ENCODE measurements at places on chromosomes 6 and 20.

- no peak overlapping the region for H3K27ac ChIP-seq
- no peaks in the 10 kb centered on the region for H3K27me3 ChIP-seq
- DNase-seq, result no peak
- H3K4me1 ChIP-seq, result peaks cover 4% of the 10 kb centered on the region
- H3K36me3 ChIP-seq, result no peaks in the 10 kb centered on the region
These were observed 107.1 kb downstream of the CDYL start for GRCh38 chr6:4883298-4883697.

DNA sequence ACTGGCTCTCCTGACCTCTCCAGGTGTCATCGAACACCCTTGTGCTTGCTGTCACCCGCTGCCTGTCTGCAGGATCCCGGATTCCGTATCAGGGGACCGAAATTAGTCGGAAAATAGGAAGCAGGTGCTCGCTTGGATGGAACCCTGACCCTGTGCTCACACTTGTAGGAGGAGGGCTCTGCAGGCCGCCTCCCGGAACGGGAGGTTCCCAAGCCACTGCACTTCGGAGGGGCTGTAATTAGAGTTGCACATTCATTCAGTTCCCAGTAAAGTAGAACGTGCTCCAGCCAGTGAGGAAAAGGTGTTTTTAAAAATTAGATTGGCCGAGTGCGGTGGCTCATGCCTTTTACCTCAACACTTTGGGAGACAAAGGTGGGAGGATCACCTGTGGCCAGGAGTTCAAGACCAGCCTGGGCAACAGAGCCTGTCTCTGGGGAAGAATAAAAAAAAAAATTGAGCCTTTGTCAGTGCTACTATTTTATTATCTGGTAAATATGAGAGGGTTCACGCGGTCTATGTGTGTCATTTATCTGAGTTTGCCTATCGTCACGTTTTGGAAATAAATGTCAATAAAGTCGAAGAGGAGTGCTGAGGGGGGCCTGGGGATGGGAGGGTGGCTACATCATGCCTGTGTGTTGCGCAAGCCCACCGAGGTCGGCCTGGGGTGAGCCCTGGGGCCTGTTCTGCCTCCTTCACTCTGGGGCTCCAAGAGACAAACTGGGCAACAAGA, 1.5 kb upstream of the GMEB2 start:
- peak overlapping the region; percentile 80 for H3K27ac ChIP-seq
- peak overlapping the region; percentile 99 for H3K4me3 ChIP-seq
- peak; percentile 44 for DNase-seq
- H3K36me3 ChIP-seq, result peaks cover 5% of the 10 kb centered on the region

GRCh38 chr20:10812759-10813327, 139.0 kb upstream of the JAG1 start:
- no peak for DNase-seq
- H3K4me1 ChIP-seq, result no peaks in the 10 kb centered on the region
- H3K27me3 ChIP-seq, result no peaks in the 10 kb centered on the region
- no peaks in the 10 kb centered on the region for H3K36me3 ChIP-seq

GRCh38 chr6:47103931-47104330, 61.8 kb upstream of the ADGRF1 start:
- H3K4me3 ChIP-seq, result no peak overlapping the region
- H3K27me3 ChIP-seq, result peaks cover 7% of the 10 kb centered on the region
- H3K27ac ChIP-seq, result no peak overlapping the region
- DNase-seq, result no peak

- no peaks in the 10 kb centered on the region for H3K27me3 ChIP-seq
- no peaks in the 10 kb centered on the region for H3K36me3 ChIP-seq
These were observed 4.8 kb upstream of the NHSL1 start for GRCh38 chr6:138503881-138504680.

DNA sequence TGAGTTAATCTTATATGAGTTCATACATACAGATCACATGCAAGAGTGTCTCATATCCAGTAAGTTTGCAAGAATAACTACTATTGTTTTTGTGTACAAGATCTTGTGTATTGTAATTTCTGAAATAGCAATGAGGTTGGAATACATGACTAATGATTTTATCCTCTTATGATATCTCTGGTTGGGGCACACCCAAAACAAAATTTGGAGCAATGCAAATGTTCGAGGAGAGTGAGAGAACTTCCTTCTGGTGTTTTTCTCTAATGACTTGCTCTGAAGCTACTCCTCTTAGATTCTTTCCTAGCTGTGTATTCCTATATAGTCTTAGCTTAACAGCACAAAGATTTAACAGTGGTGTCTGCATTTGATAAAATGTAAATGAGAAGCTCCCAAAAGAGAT, 252.5 kb downstream of the LAMA2 start:
- no peak for DNase-seq
- H3K27me3 ChIP-seq, result no peaks in the 10 kb centered on the region
- no peaks in the 10 kb centered on the region for H3K4me1 ChIP-seq
- H3K36me3 ChIP-seq, result no peaks in the 10 kb centered on the region

- no peak overlapping the region for H3K27ac ChIP-seq
- H3K36me3 ChIP-seq, result no peaks in the 10 kb centered on the region
- H3K4me3 ChIP-seq, result no peak overlapping the region
- no peaks in the 10 kb centered on the region for H3K27me3 ChIP-seq
These were observed 36.8 kb downstream of the PLN start for GRCh38 chr6:118584911-118585310.

- no peak for DNase-seq
- H3K36me3 ChIP-seq, result no peaks in the 10 kb centered on the region
These were observed 2.2 kb downstream of the INSM1 start for GRCh38 chr20:20370094-20370575.

DNA sequence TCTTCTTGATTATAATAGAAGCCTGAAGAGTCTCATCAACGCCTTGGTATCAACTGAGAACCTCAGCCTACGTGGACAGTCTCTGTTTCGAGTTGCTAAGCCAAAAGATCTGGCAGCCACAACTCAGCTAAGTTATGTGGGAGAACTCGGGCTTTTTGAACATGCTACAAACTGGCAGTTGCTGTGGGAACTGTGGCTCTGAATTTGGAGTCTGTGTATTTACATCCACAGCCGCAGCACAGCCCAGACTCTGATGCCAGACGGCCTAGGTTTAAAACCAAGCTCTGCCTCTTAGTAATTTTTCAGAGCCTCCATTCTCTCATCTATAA, 35.8 kb downstream of the RIPOR2 start:
- peaks cover 25% of the 10 kb centered on the region for H3K27me3 ChIP-seq
- no peak for DNase-seq
- no peak overlapping the region for H3K27ac ChIP-seq
- no peak overlapping the region for H3K4me3 ChIP-seq

DNA sequence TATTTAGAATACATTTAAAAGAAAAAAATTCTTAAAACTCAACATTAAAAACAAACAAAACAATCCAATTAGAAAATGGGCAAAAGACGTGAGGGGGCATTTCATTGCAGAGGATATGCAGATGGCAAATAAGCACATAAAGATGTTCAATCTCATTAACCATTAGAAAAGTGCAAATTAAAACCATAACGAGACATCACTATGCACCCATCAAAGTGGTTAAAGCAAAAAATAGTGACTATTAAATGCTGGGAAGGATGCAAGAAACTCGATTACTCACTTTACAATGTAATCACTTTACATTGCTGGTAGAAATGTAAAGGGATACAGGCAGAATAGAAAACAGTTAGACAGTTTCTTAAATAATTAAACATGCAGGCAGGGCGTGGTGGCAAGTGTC, 59.0 kb downstream of the BCAS1 start:
- H3K4me1 ChIP-seq, result no peaks in the 10 kb centered on the region
- H3K27ac ChIP-seq, result no peak overlapping the region

GRCh38 chr20:45758096-45758495, 33.6 kb downstream of the WFDC3 start:
- no peak overlapping the region for H3K4me3 ChIP-seq
- peaks cover 9% of the 10 kb centered on the region for H3K27me3 ChIP-seq

DNA sequence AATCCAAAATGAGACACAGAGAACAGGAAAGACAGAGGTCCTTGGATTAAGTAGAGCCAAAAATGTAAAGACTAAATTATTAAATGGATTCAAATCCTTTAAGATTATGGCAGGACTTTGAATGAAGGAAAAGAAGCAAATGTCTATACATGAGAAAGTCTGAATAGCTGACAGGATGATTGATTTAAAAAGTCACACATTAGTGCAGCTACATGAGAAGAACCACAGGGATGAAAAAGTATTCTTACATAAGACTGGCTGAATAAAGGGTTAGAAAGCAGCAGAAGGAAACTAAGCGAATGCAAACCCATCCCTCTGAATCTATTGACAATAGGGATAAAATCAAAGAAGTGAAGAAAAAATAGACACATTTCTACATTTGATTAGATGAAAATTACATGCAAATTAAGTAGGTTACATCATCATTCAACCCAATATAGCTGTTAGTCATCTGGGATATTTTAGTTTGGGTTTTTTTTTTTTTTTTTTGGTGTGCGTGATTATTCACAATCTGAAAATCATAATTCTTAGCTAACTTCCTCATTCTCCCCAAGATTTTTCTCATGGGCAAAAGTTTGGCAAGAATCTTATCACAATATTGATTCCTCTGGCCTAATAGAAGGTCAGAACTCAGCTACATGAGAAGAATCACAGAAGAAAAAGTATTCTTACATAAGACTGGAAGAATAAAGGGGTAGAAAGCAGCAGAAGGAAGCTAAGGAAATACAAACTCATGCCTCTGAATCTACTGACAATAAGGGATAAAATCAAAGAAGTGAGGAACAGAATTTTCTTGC, 845.4 kb downstream of the HACE1 start:
- H3K27me3 ChIP-seq, result no peaks in the 10 kb centered on the region
- DNase-seq, result no peak
- H3K27ac ChIP-seq, result no peak overlapping the region
- H3K36me3 ChIP-seq, result no peaks in the 10 kb centered on the region

DNA sequence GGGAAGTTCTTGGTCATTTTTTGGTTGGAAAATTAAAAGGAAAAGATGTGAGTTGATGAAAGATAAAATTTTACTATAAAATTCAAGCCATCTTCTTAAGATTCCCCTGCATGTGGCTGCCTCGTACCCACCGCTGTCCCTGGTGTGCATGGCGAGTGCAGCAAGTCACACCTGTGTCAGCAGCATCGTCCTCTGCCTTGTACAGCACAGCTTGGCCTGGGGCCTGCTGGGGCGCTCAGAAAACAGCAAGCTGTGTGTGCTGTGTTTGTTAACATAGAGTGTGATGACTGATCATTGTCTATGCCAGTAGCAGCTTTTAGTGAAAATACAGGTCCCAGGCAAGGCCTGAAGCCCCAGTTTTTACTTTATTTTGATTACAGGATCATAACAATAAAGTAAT, 56.7 kb downstream of the FAM120B start:
- no peaks in the 10 kb centered on the region for H3K4me1 ChIP-seq
- no peak overlapping the region for H3K27ac ChIP-seq
- DNase-seq, result no peak
- no peak overlapping the region for H3K4me3 ChIP-seq
- H3K36me3 ChIP-seq, result peaks cover 32% of the 10 kb centered on the region

- H3K4me1 ChIP-seq, result no peaks in the 10 kb centered on the region
- H3K4me3 ChIP-seq, result no peak overlapping the region
- no peak for DNase-seq
- H3K27ac ChIP-seq, result no peak overlapping the region
These were observed 205.3 kb downstream of the PRL start for GRCh38 chr6:22091424-22091948.

DNA sequence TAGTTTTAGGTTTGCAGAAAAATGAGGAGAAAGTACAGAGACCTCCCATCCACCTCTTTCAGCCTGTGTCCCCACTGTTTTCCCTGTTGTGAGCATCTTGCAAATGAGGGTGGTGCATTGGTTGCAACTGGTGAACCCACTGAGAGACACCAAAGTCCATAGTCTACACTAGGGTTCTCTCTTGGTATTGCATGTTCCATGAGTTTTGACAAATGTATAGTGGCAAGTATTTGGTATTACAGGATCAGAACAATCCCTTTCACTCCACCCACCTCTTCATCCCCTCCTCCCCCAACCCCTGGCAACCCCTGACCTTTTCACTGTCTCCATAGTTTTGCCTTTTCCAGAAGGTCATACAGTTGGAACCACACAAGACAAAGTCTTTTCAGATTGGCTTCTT, 20.1 kb downstream of the ZNF831 start:
- no peaks in the 10 kb centered on the region for H3K36me3 ChIP-seq
- no peak overlapping the region for H3K27ac ChIP-seq
- no peaks in the 10 kb centered on the region for H3K4me1 ChIP-seq
- DNase-seq, result no peak
- H3K27me3 ChIP-seq, result no peaks in the 10 kb centered on the region
- no peak overlapping the region for H3K4me3 ChIP-seq

GRCh38 chr6:24961852-24962251, 26.1 kb upstream of the RIPOR2 start:
- no peaks in the 10 kb centered on the region for H3K36me3 ChIP-seq
- H3K4me1 ChIP-seq, result no peaks in the 10 kb centered on the region
- no peak for DNase-seq
- no peak overlapping the region for H3K27ac ChIP-seq
- no peak overlapping the region for H3K4me3 ChIP-seq

DNA sequence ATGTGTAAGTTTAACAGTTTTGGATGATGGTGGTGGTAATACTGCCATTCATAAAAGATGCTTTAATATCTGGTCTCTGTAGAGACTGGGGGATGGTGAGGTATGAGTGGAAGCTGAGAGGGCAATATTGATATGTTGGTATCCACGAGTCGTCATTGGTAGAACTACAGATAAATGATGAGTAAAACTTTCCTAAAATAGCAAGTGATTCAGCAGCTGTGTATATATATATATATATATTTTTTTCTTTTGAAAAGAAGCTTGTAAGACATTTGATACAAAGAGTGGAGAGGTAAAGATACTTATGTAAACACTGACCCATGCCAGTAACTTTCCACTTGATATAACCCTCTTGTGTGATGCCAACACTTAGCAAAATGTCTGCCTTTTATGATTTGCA, 41.7 kb upstream of the CITED2 start:
- no peaks in the 10 kb centered on the region for H3K27me3 ChIP-seq
- no peak overlapping the region for H3K27ac ChIP-seq
- peaks cover 14% of the 10 kb centered on the region for H3K4me1 ChIP-seq
- no peak overlapping the region for H3K4me3 ChIP-seq
- no peaks in the 10 kb centered on the region for H3K36me3 ChIP-seq

DNA sequence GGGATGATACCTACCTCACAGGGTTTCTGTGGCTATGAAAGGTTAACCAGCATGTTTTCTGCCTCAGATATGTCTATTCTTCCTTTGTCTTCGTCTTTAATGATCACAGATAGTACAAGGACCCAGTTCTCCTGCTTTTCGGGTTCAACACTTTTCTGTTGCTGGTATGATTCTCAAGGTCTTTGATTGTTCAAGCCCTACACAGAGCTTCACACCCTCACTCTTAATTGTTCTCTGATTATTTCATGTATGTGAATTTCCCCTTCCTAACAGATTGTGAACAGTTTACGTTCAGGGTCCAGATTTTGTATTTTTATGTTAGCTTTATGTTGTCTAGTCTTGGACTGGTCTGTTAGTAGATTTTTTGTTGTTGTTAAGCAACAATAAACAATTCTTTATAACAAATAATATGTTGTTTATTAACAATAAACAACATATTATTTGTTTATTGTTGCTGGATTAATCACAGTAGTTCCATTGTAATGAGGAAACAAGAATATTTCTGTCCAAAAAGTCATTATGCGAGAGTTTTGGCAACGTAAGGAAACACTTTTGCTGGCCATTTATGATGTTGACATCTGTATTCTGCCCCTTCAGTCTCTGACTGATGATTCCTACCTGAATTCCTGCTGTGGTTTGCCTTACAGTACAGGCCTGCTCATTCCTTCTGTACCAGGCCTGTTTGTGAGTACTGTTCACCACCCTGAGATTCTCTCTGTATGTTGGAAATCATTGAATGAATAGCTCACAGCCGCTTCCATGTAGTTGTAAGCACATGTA, 27.2 kb upstream of the TULP4 start:
- no peak overlapping the region for H3K4me3 ChIP-seq
- DNase-seq, result no peak
- H3K27ac ChIP-seq, result no peak overlapping the region
- H3K36me3 ChIP-seq, result no peaks in the 10 kb centered on the region
- H3K4me1 ChIP-seq, result no peaks in the 10 kb centered on the region

- no peak for DNase-seq
- no peak overlapping the region for H3K4me3 ChIP-seq
- H3K4me1 ChIP-seq, result no peaks in the 10 kb centered on the region
- no peak overlapping the region for H3K27ac ChIP-seq
These were observed 188.3 kb upstream of the GMDS start for GRCh38 chr6:2433711-2434110.
